ENCODE measurements at places on chromosomes 7 and 10.
A peak's percentile ranks its signal among the peaks of the same experiment; 100 is the strongest.

DNA sequence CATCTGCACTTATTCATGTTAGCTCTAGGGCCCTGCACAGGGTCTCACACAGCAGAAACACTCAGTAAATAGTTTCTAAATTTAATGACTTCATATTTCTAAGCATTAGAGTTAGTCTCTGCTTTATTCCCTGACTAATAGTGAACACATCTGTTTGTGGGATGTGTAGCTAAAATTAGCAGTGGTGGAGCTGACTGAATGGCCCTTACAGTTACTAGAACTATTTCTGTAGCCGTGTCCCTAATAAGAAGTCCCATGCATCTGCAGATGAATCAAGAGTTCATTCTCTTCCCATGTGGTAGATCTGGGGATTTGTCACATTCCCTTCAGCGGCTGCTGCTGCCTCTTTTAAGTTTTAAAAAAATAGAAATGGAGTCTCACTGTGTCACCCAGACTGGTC is 11.7 kb downstream of the MAP3K8 start:
- no peak for DNase-seq

GRCh38 chr7:142196066-142196840 is 61.6 kb downstream of the PRSS58 start:
- no peak for DNase-seq

DNA sequence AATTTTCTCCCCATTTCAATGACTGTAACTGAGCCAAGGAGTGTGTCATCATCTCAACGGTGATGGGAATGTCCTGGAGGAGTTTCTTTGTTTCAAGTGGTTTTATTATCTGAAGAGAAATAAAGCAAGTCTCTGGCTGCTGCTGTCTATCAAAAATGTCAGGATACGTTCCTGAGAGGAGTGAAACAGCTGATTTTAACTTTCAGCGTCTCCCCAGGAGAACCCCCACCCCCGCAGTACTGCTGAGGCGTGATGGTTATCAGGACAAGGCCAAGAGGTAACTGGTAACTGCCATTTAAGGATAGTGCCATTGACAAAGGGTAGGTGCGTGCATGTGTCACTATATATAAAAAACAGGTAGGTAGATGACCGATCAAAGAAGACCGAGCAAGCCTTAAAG is 70.3 kb upstream of the LRGUK start:
- no peak for DNase-seq

- DNase-seq = no peak
These were observed 17.7 kb downstream of the GIMAP5 start for GRCh38 chr7:150754951-150755350.

- no peak for DNase-seq
These were observed 16.9 kb downstream of the MYO1G start for GRCh38 chr7:44961844-44962482.

DNA sequence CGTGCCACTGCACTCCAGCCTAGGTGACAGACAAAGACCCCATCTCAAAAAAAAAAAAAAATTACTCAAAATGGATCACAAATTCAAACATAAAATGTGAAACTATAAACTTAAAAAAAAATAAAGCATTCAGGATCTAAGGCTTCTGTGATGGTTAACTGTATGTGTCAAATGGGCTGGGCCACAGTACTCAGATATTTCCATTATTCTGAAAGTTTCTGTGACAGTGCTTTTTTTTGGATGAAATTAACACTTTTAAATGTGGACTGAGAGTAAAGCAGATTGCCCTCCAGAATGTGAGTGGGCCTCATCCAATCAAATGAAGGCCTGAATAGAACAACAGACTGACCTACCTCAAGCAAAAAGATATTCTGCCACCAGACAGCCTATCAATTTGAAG is 26.0 kb downstream of the ARHGAP12 start:
- no peak for DNase-seq

GRCh38 chr10:20672741-20673140 is 224.4 kb downstream of the NEBL start:
- no peak for DNase-seq

DNA sequence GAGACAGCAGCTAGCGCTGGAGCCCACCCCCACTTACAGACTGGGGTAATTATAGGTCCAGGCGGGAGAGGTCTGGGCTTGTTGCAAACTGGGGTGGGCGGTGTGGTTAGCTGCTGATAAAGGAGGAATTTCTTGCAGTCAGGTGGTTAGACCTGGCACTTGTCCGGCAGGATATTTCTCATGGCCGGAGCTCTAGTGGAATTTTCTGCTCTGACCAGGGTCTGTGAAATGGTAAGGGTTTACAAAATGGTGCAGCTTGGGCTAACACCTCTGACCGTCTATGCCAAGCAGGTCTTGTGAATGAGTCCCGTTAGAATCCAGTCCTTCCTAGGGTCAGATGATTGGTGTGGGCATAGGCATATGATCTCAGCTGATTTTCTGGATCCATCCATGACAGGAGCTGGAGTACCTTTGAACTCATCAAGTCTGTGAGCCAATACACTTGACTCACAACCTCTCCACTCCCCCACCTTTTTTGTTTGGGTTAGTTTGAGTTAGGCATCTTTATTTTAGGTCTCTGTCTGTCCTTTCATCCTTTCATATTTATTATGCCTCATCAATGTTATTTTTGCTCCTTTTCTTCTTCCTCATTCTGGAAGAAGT is 213.4 kb downstream of the SUGCT start:
- no peak for DNase-seq

GRCh38 chr7:129553899-129554461 is 51.6 kb downstream of the SMKR1 start:
- no peak for DNase-seq

DNA sequence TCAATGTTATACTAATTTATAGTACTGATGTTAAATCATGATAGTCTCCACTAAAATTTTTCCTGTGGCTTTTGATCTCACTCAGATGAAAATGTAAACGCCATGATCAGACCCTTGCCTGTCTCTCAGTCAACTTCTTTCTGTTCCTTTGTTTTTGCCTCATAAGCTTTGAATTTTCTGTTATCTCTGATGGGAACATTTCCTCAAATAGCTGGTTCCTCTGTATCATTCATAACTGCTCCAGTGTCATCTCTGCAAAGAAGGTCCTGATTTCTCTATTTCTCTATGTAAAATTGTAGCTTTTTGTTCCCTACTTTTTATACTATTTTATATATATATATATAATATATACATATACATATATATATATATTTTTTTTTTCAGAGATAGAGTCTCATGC is 67.5 kb downstream of the GPR141 start:
- no peak for DNase-seq

DNA sequence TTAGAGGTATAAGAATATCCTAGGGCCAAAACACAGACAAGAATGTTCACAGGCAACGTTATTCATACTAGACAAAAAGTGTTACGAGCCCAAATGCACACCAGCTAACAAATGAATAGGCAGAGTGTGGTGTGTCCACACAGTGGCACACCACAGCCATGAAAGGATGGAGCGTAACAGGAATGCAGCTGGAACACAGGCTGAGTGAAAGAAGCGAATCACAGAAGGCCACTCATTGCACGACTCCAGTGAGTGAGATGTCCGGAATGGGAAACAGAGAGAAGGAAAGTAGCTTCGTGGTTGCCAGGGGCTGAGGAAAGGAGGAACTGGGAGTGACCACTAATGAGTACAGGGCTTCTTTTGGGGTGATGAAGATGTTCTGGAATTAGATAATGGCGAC is 198.8 kb downstream of the TNS3 start:
- no peak for DNase-seq

- no peak for DNase-seq
These were observed at the start of gene FERD3L for GRCh38 chr7:19144661-19145433. FERD3L (minus strand) TSS chr7:19145421; CDS start chr7:19145362, 59 bp downstream.

DNA sequence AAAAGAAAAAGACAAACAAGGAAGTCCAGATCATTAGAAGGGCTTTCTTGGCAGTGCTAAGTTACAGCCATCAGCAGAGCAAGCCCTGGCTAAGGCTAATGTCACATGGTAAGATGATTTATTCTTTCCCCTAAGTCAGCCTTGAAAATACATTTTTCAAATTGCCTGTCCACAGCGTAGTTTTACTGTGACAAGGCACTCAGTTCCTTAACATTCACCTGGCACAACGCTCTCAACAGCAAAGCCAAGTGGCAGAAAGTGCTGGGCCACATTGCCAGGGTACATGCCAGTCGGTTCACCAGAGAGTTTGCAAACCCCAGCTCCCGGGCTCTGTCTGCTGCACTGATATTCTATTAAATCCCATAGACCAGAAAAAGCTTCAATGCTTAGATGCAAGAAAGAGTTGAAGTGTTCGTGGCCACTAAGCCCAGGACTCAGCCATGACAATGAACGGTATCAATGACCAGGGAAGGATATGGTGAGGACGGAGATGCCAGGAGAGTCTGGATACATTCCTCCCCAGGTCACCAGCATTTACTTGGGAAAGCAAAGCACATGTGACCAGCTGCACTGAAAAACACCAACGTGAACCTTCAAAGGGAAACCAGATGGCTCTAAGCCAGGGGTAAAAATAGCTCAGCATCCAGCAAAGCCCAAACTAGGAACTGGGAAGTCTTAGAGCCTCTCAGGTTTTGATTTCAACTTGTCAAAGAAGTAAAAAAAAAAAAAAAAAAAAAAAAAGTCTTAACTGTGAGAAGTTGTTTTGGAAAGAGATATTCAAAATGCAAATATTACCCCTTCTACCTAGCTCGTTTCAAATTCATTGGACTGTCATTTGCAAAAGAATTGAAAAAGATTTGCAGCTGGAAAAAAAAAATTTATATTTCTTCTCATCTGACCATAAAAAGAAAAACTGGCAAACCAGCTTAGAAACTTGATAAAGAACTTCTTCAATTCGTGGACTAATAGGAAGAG is 23.9 kb upstream of the MPP7 start:
- DNase-seq = no peak

- peak; percentile 21 for DNase-seq
These were observed 1002.9 kb upstream of the KCND2 start for GRCh38 chr7:119270045-119270464.

- DNase-seq = no peak
These were observed 27.8 kb downstream of the IL2RA start for GRCh38 chr10:6034371-6034770.

DNA sequence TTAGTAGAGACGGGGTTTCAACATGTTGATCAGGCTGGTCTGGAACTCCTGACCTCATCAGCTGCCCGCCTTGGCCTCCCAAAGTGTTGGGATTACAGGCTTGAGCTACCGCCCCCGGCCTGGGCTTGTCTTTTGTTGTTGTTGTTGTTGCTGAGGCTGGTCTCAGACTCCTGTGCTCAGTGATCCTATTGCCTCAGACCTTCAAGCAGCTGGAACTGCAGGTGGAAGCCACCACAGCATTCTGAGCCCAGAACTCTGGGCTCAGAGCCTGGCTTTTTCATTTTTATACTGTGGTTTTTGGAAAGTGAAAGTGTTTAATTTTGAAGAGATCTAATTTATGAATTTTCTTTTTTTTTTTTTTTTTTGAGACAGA is 16.2 kb upstream of the DNAJB6 start:
- no peak for DNase-seq

All from SW 1271 (cell line).